ENCODE measurements at places on chromosomes 3 and 15.

DNA sequence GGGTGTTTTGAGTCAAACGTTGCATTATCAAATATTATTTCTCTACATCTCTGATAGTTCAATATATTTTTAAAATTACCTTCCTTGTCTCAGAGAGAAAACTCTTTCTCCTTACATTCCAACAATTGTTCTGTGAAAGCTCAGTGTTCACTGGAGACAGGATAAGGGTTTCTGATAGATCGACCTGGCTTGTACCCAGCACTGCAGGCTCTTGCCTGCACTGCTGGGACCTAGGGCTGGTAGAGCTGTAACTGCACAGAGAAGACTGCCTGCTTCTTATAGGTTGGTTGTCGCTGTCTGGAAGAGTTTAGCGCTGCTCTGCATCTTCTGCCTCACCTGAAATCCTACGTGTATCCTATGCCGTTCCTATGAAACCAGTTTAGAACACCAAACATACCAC, 249.9 kb upstream of the LRTM1 start:
- DNase-seq: no peak

- no peak for DNase-seq
These were observed 89.5 kb downstream of the ITPR1 start for GRCh38 chr3:4582624-4583023.

- peak; percentile 74 for DNase-seq
These were observed 748.5 kb downstream of the ROBO1 start for GRCh38 chr3:79019137-79019923.

- DNase-seq: peak; percentile 48
These were observed 2.1 kb downstream of the PLA2G4F start for GRCh38 chr15:42154212-42154941.

GRCh38 chr3:141686466-141687291, 51.4 kb upstream of the RNF7 start:
- no peak for DNase-seq

DNA sequence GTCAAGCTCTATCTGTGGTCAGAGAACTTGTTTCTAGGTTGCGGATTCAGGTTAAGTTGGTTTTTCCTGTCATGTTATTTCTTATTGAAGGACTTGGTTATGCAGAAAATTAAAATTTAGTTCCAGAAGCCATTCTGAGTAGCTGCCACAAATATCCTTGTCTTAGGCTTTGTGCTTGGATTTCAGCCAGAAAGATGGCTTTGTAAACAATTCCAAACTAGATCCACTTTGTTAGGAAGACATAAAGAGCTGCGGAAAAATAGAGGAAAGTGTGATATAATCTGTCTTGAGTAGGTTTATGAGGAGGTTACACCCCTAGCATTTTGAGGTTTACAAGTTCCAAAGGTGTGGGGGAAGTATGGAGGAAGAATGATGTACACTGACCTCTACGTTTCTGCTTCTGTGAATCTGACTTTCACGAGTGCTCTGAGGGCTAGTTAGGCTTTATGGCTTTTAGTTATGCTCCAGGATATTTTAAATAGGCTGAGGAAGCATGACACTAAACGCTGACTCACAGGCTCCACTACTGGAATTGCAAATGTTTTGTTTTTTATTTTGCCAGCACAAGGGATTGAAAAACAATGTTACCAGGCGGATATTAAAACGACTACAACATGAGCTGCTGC, 46.3 kb upstream of the UTS2B start:
- DNase-seq: no peak

- DNase-seq: no peak
These were observed 53.0 kb downstream of the STARD5 start for GRCh38 chr15:81270781-81271491.

DNA sequence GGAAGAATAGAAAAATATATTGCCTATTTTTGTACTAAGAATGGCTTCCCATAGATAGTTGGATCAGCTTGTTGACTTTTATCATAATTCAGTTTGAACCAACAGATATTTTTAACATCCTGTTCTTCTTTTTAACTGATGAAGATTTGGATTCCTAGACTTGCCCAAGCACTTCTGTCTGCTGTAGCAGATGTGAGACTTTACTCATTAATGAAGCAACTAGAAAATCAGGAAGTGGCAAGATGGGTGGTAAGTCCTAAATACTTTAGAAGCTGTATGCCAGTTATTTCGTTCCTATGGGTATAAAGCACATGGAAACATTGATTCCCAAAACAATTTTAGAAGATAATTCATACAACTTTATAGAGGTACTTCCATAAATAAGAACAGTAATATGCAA, 8.4 kb downstream of the PIGB start:
- DNase-seq: no peak

DNA sequence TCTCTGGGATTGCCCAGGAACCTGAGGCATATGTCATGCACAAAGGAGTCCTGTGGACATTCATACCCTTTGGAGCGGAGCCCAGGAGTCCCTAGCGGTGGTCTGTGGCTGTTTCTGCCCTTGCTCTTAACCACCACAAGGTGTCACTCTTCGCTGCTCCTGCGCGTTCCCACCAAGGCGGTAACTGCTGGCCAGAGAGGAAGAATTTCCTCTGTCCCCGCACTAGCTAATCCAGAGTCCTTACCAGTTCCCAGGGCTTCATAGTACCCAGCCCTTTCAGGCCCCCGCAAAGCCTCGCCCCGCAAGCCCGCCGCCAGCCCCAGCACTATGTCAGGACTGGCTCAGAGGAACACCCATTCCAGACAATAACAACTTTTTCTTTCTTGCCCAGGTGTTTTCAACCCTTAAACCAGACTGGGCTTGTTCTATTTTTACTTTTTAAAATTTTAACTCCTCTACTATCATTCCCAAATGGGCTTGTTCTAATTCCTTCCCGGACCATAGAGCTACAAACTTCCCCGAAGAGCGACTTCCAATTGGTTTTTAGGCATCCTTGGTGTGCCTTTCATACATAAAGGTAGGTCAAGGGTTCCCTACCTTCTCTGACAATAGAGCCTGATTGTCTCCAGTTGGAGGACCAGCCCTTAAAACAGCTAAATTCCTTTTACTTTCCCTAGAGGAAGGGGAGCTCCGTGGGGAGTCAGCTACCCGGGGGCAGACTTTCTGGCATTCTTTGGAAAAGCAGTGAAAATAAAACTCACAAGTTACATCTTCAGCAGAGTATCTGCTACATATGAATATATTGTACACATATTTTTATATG, 31.8 kb upstream of the ZNF774 start:
- DNase-seq: peak; percentile 74

DNA sequence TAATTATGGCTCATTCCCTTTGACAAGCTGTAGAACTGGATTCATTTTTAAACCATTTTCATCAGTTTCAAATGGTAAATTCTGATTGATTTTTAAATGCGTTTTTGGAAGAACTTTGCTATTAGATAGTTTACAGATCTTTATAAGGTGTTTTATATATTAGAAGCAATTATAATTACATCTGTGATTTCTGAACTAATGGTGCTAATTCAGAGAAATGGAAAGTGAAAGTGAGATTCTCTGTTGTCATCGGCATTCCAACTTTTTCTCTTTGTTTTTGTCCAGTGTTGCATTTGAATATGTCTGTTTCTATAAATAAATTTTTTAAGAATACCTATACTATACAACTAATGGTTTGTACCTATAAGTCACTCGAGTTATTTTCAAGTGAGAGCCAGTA, 62.7 kb downstream of the PXYLP1 start:
- no peak for DNase-seq

DNA sequence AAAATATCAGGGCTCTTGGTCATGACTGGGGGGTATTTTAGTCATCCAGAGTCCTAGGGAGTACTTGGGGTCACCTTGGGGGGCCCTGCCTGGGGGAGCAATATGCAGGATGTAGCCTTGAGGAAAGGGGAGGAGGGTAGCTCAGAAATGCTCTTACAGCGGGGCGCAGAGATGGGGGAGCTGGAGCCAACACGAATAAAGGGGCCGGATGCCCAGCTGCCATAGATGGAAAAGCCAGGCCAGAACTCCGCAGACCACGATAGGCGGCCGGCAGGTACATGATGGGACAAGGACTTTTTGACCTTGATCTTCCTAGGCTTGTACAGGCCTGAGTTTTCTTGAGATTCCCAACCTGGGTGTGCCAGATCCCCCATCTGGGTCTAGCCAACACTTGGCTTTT, 47.7 kb upstream of the SLC6A1 start:
- no peak for DNase-seq

- DNase-seq: no peak
These were observed 53.9 kb downstream of the CRTC3 start for GRCh38 chr15:90583471-90584252.

Data from nephron progenitor cell (in vitro differentiated cells).